WERI-Rb-1 (cell line): ENCODE measurements at places on chromosomes 5 and 9.

DNA sequence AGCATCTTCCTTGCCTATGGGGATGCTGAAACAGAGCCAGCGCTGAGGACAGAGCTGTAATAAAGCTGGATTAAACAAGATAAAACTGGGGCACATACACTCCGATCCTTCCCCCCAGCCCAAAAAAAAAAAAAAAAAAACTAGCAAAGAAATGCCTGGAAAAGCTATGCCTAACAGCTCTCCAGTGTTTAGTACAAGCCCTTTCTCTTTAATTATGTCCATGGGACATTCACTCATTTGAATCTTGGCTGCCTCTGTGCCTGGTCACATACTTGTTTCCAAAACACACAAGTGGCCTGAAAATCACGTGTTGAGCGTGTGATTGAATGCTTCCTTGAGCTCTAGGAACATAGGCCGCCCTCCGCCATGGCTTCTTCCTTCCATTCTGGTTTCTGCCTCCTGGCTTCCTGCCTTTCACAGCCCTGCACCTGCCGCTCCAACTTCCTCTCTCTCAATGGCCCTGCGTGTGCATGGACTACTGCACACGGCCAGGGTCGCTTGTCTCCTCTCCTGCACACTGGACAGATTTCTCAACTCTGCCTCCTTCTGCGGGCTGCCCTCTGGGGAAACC is 111.0 kb upstream of the RETREG1 start:
- DNase-seq: no peak

DNA sequence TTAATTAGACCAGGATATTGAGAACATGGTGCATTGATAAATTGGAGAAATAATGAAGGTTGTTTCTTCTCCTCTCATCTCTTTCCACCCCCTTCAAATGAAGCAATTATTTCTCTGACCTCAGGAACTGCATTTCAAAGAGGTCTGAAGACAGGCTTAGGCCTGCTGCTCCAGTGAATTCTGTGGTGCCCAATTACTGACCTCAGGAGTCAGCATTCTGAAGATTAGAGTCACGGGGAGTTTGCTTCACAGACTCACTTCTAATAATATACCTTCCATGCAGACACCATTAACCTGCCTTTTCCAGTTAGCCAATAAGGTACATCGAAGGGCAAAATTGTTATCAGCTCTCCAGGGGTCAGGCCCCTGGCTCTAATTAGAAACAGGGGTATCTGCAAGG is 270.9 kb downstream of the GAS1 start:
- DNase-seq: no peak

GRCh38 chr9:83554278-83554677 is 16.1 kb upstream of the FRMD3 start:
- DNase-seq: no peak

DNA sequence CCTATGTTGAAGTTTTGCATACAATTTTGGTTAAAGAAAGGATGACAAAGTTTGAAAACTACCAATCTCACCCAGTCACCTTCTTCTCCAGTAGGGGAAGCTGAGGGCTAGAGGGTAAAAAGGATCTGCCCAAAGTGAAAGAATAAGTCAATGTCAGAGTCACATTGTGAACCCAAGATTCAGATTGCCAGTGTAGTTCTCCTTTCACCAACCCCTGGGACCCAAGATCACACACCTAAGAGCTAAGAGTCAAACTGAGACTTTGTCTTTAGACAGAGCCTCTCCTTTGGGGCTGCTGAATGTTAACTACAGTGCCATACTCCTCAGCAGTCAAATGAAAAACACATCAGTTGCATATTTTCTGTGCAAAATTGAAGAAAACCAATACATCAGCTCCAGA is 210.6 kb downstream of the ATP10B start:
- DNase-seq: no peak

- DNase-seq: no peak
Observed at GRCh38 chr5:43336159-43336558, 22.9 kb upstream of the HMGCS1 start.

DNA sequence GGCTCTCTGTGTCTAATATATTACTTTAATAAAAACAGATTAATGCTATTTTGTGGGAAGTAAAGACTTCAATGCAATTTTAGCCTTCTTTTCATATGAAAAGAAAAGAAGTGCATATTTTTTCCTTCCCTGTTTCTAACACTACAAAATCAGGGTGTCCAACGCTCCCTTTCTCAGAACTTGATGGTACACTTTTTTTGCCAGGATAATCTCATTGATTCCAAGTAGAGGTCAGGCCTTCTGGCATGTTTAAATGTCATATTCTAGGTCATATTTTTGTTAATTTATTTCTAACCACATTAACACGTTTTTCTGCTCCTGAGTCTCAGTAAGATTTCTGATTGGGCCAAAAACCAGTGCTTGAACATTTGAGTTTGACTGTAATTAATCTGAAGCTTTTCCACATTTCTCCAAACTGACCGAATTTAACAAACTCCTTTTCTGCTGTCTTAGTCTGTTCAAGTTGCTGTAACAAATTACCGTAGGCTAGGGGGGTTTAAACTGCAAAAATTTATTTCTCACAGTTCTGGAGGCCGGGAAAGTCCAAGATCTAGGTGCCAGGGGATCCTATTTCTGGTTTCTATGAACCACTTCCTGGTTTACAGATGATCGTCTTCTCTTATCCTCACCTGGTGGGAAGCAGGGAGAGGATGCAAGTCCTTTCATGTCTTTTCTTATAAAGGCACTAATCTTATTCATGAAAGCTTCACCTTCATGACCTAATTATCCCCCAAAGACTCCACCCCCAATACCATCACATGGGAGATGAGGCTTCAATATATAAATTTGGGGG is 63.2 kb upstream of the ELL2 start:
- DNase-seq: no peak
